Activated effector memory CD4-positive, alpha-beta T cell treated with Interleukin-2 at 50 U/mL for 16 hours (primary cell): ENCODE measurements at places on chromosomes 3 and 15.

DNA sequence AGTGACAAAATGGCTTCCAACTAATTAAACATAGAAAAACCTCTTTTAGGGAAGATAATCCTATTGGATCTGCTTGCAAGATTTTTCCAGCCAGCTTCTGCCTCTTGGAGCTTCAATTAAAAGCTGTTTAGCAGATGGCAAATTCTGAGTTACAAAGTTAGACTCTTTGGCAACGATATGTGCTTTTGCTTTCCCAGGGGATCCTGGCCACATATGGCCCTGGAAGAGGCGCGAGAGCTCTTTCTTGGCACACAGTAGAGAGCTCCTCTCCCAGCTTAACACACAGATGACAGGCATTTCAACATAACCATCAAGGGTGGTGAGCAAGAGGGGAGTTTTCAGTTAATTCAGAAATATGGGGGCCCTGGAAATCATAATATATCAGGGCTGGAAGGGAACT is 41.6 kb upstream of the GALNT15 start:
- no peak for DNase-seq

DNA sequence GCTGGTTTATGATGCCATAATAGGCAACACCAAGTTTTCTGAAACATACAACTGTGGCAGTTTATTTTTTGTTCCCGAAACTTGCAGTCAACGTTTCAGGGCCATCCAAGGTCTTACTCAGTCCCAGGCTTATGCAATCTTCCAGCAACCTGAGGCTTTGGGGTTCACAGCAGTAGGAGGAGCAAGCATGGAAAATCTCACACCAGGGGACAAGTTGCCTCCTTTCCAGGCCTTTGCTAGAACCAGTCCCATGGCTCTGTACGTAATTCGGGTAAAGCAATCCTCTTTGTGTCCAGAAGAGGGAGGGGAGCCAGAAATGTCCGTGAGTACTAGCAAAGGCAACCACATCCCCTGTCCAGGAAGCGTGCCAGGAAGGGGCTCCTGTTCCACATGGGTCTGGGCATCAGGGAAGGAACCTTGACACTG is 4.7 kb upstream of the FAM240A start:
- no peak for DNase-seq

DNA sequence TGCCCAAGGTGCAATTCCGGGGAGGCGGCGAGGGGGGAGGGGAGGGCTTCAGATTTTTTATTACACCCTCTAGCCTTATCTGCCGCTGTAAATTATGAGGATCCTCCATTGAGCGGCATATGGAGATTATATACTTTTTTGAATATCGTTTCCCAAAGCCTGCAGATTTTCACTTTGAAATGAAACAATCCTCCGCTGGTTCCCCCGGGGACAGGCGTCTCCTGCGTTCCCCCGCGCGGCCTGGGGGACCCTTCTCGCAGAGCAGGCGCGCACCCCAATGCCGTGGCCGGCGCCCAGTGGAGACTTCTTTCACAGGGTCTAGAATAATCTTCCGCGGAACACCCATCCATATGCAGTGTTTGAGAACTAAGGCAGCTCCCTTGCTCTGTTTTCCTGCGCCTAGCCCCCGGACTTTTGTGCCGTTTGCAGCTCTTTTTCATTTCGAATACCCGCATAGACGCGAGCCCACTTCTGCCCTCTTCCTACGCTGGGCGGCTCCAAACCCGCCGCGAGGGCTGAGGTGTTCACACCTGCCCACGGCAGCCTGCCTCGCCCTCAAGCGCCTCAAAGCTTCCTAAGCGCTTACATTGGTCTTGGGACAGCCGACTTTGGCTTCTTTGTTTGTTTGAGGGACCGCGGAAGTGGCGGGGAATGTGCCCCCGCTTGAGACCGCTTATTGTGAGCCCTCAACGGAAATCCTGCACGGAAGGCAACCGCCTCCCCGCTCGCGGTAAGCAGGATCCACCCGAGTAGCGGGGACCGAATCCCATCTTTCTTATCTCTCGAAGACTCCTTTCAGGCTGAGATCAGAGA is 7.5 kb downstream of the SOX14 start:
- DNase-seq, result no peak

GRCh38 chr3:50269977-50270413 is 1.0 kb downstream of the SEMA3B start:
- DNase-seq, result no peak

DNA sequence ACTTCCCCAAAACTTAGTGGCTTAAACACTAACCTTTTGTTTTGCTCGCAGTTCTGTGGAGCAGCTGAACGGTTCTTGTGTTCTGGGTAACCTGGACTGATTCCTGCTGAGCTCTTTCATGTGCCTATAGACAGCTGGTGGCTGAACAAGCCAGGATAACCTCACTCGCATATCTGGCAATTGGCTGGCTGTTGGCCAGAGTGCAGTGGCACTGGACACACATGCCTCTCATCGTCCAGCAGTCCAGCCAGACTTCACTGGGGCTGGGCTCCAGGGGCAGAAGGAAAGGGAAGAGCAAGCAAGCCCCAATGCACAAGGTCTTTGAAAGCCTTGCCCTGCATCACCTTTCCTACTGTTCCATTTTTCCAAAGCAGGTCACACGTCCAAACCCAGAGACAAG is 53.6 kb upstream of the GATA2 start:
- DNase-seq, result no peak

- no peak for DNase-seq
Measured at GRCh38 chr3:102447272-102447671, 12.5 kb downstream of the ZPLD1 start.

DNA sequence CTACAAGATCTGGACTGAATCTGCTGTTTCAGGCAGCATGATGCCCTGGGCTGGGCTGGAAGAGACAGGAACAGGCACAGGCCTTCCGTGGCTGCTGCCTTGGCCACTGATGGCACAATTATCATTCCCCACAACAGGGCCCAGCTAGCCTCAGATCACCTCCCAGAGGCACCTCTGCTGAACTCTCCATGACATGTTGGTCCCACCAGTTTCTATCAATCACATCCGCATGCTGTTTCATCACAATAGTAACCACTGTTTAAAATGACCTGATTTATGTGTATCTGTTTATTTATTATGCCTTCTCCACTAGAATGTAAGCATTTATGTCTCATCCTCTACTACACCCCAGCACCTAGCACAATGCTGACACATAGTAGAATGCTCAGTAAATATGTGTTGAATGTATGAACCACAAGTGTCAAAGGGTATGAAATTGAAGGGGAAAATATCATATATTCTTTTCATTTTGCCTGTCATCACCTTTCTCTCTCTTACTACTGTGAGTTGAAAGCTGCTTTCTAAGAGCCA is 32.7 kb upstream of the ZBTB38 start:
- no peak for DNase-seq

DNA sequence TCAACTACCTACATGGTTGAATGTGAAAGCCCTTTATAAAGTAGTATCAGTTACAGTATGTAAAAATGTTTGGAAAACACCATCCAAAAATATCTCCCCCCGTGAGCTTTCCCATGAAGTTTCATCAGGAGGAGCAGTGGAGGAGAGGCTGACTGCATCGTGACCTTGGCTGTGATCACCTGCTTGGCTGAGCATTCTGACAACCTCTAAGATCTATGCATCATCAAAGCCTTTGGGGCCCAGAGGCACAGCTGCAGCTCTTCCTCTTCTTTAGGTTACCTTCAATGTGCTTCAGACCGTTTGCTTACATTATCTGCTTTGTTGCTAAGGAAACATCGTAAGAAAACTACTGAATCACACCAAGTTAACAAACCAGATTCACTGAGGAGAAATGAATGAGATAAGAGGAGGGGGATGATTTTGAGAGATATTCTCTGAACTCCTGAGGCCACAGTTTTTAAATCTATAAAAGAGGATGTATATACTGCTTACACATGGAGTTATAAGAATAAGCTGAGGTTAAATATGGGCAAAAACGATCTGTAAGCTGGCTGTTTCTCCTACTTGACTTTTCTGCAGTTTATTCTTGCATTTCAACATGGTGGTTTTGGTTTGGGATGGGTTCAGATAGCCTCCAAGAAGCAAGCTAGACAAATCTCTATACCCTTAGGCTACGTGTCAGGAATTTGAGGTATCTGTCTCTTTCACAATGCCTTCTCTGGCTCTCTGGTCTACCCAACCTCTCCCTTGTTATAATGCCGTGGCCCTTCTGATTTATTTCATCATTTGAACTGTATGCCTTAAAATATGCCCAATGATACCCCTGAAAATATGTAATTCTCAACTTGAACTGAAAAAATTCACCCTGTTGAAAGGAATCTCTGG is 4.0 kb downstream of the GCSAM start:
- peak; percentile 34 for DNase-seq

GRCh38 chr3:171774521-171774920 is 35.8 kb downstream of the PLD1 start:
- DNase-seq, result no peak

DNA sequence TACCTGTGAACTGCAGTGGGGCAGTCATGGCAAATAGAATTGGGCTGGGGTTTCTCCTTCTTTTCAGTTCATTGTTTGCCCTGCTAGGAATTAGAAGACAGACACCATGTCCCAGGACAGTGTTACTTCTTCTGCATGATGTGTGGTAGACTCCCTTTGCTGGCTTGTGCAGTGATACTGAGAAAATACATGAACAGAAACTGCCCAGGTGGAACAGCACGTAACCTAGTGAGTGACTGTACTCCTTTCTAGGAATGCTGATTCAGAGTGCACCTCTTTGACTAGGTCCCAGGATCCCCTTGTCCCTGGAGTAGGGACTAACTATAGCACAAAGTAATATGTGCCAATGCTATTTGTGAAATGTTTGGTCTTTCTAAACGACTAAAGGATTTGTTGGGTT is 10.7 kb upstream of the SLC22A13 start:
- no peak for DNase-seq

DNA sequence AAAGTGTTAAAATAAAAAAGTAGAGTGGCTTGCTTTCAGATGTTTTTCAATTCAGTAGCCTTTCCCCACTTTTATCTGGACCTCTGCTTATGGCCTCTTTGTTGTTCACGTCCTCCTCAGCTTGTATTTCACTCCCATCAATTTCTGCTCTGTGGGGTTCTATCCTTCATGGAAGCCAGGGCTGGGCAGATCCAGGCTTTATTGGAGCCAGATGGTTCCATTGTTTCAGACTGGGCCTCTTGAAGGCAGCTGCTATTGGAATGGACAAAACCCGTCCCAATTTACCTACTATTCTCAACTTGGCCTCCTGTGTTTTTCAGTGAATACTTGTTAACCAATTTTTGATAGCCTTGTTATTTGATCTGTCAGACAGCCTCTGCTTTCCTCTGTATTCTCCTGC is 10.9 kb upstream of the AADACL2 start:
- no peak for DNase-seq

DNA sequence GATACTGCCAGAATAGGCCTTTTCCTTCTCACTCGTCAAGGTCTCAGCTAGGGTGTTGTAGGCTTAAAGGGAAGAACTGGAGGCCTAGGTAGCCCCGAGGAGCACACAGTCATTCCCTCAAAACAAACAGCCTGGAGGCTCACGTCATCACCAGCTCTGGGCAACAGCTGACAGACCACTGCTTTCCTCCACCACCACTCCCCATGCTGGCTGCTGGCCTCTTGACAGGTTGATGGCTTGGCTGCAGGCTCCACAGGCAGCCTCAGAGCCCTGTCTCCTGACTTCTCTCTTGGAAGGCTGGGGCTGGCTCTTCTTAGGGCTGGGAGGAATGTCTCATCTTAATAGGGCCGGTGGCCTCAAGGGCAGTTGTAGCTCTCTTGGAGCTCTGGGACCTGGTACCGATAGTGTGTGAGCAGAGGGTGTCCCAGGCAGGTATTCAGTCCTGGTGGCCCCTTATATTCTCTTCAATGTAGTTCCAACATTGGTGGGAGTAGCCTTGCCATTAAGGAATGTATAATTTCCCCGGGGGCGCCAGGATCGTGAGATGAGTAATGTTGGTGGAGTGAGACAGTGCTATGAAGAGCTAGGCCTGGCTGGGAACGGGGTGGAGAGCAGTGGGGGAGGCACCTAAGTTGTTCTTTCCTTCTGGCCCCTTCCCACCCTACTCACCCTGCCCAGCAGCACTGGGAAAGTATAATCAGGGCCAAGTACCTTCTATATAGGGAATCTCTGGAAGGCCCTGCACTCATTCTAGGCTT is 6.1 kb upstream of the AP2M1 start:
- no peak for DNase-seq

- DNase-seq, result no peak
Measured at GRCh38 chr3:120798346-120798745, 55.8 kb downstream of the GTF2E1 start.

GRCh38 chr15:101248274-101248673 is 3.6 kb downstream of the CHSY1 start:
- DNase-seq, result no peak

DNA sequence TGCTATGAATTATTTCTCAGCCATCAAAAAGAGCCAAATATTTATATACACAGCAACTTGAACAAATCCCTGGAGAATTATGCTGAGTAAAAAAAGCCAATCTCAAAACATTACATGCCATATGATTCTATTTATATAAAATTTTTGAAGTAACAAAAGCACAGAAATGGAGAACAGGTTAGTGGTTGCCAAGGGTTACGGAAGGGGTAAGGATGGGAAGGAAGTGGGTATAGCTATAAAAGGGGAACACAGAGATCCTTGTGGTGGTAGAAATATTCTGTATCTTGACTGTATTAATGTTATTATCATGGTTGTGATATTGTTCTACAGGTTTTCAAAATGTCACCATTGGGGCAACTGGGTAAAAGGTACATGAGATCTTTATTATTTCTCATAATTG is 62.3 kb upstream of the ASB14 start:
- DNase-seq, result no peak

- no peak for DNase-seq
Measured at GRCh38 chr15:49855917-49856637, 235.2 kb downstream of the DTWD1 start.

- DNase-seq, result no peak
Measured at GRCh38 chr3:28252001-28252431, 10.6 kb downstream of the CMC1 start.
